ENCODE measurements at places on chromosomes 2 and 18.

GRCh38 chr2:240966457-240966905, 31.9 kb upstream of the SNED1 start:
- DNase-seq = no peak

GRCh38 chr2:63740943-63741342, 100.8 kb upstream of the UGP2 start:
- no peak for DNase-seq

GRCh38 chr2:162694266-162694665, 144.3 kb downstream of the KCNH7 start:
- DNase-seq = no peak

DNA sequence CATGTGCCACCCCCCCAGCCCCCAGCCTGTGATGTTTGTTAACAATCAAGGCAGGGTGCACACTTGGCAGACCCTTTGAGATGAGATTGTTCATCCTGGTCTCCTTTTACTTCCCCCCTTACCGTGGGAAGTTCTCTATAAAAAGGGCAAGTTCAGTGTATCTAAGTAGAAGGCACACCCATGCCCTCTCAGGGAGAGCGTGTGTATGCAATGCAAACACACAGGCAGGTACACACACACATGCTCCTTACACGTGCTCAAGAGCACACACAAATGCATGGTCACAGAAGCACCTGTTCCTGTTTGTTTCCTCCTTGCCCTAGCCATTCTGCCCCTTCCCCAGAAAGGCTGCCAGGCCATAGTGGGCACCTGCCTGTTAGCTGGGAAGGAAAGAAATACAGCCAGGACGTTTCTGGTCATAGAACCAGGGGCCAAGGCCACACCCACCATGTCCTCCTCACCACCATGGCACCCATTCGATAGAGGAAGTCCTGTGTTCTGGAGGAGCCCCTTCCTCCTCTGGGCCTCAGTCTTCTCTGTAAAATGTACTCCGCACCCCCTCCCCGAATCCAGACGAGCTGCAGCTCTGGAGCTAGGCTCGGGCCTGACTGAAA, 3.1 kb downstream of the ATOH8 start:
- no peak for DNase-seq

DNA sequence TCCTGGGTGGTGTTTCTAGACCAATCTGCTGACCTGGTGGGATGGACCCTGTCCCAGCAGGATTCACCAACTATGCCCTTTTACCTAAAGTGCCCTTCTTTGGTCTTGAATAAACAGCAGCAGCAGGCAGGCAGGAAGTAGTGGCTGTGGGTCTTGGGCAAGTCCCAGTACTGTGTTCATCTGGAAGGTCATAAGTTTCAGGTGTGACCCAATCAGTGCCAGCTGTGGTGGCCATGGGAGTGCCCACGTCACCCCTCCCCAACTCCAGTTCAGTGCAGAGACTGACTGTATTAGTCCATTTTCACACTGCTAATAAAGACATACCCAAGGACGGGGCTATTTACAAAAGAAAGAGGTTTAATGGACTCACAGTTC, 148.3 kb upstream of the SRD5A2 start:
- DNase-seq = no peak

DNA sequence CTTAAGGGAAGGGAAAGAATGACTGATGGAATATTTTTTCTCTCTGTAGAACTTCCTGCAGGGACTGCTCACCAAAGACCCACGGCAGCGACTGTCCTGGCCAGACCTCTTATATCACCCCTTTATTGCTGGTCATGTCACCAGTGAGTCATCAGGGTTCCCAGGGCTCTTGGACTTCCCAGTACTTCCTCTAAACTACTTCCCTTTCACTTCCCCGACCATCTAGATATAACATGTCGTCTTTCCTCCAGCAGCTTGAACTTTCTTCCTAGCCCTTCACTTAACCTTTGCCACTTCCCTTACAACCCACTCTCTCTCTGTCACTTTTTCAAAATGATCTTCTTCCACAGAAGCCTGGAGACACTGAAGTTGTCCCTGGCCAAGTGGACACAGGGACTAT, 7.2 kb downstream of the STK36 start:
- DNase-seq = no peak
